Right ventricle myocardium superior (tissue), 1 donor: ENCODE measurements at places on chromosomes 13 and 19.

GRCh38 chr19:31266196-31266595 is 83.0 kb downstream of the TSHZ3 start:
- DNase-seq, result no peak

DNA sequence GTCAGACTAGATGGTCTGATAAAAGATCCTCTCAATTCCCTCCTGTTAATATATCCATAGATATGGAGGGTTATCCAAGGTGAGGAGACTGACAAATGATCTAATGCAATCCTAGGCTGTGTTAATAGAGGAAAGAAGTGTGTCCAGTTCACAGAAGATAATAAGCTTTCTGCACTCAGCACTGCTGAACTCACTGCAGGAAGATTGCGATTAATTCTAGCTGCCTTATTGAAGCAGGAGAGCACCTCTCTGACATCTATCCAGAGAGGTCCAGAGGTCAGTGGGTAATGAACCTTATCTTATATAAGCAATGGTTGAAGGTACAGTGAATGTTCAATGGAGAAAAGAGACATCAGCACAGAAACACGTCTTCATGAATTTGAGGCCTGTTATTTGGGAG is 75.9 kb upstream of the SLC10A2 start:
- DNase-seq, result no peak

DNA sequence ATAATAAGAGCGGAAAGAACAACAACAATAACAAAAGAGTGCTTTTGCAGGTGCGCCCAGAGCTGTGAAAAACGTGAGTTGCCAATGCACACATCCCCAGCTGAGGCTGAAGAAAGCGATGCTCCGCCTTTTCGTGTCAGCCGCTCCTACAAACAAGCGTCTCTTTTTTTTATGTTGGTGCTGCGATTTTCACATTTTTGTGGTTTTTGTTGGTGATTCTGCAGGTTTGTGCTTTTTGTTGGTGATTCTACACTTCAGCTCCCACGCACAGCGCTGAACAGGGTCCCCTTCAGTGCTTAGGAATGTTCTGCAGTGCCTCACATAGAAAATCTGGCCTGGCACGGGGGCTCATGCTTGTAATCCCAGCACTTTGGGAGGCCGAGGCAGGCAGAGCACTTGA is 7.3 kb upstream of the SBK3 start:
- no peak for DNase-seq

DNA sequence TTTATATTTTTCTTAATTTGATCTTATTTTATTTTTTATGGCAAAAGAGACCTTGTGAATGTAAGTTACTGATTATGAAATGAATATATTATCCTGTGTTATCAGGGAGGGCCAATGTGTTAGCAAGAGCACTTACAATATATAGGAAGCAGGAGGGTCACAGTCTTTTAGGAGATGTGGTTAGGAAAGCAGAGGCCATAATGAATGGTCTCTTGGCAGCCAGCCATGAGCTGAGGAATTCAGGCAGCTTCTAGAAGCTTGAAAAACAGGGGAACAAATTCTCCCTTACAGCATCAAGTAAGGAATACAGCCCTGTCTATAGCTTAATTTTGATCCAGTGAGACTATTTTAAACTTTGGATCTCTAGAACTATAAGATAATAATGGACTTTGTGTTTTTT is 2374.6 kb downstream of the PCDH9 start:
- DNase-seq, result no peak

- no peak for DNase-seq
Observed at GRCh38 chr19:49243726-49244125, 81.3 kb downstream of the SLC6A16 start.

GRCh38 chr13:78875792-78876580 is 217.0 kb upstream of the OBI1 start:
- peak; percentile 24 for DNase-seq

GRCh38 chr13:110592665-110593064 is 22.7 kb upstream of the NAXD start:
- no peak for DNase-seq

DNA sequence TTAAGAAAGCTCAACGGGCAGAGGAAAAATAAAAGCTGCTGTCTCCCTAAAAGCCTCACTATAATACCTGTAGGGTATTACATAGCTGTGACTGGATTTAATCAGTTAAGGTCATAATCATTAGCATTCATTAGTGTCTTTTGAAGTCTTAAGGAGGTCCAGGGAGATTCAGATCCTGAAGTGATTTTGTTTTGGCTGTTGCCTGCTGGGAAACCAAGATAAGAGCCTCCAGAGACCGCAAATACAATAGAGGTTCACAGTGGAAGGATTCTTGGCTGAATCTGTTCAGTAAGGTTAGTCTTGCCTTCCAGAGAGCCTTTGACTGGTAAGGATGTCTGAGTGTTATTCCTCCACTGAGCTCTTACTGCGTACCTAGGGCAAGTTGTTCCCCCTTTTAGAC is 54.0 kb upstream of the TNFRSF19 start:
- DNase-seq, result no peak

DNA sequence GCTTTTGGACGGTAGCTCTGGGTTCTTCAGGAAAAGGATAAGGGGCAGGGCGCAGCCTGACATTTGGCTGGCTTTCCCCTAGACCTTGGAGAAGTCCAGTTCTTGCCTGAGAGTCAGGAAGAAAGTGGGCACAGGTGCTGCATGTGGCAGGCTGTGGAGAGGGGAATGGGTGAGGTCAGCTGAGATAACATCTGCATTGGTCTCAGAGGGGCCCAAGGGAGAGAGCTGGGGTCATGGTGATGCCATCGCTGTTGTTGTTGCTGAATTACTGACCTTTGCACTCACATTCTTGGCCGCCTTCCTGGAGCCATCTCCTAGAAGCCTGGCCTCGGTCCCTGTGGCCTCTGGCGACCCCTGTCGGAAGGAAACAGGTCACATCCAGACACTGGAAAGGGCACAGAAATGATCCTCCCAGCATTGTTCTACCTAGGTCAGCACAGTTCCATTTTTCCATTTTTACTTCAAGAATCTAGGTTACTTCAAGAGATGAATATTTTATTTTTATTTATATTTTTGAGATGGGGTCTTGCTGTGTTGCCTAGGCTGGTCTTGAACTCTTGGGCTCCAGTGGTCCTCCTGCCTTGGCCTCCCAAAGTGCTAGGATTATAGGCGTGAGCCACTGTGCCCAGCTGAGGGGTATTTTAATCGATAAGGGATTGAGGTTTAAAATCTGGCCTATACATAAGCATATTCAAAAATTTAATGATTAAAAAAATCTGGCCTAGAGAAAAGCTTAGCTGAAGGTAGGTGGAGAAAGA is 6.5 kb upstream of the LIPE start:
- peak; percentile 91 for DNase-seq

- no peak for DNase-seq
Observed at GRCh38 chr13:94329277-94329676, 150.2 kb downstream of the DCT start.

DNA sequence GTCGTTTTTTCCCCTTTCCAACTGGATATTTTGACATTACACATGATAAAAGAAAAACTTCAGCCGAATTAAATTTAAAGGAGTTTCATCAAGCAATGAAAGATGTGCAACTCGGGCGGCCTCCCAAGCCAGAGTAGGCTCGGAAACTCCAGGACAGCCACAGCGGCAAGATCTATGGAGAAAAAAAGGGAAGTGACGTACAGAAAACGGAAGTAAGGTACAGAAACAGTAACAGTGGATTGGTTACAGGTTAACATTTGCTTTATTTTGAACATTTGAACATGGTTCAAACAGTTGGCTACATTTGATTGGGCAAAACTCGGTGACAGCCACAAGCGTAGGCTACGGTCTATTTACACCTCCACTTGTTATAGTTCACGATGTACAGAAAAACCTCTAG is 30.5 kb upstream of the FAM124A start:
- DNase-seq, result no peak

DNA sequence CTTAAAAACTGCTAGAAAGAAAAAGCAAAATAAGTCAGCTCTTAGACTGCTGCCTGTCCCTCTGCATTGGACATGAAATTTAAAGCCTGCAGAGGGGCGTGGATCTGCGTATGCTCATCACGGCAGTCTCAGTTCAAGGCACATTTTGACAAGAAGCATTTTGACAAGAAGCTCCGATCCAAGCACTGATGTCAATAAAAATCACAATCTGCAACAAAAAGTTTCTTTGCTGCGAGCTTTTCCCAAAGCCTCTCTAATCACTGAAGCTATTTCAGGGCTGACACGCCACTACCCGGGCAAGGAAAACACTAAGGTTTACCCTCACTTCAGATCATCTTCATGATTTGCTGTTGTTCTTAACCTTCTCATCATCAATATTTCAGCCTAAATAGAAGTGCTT is 7.4 kb downstream of the DCUN1D2 start:
- DNase-seq, result no peak

GRCh38 chr19:11987405-11988281 is 22.8 kb downstream of the ZNF763 start:
- DNase-seq, result peak; percentile 98

DNA sequence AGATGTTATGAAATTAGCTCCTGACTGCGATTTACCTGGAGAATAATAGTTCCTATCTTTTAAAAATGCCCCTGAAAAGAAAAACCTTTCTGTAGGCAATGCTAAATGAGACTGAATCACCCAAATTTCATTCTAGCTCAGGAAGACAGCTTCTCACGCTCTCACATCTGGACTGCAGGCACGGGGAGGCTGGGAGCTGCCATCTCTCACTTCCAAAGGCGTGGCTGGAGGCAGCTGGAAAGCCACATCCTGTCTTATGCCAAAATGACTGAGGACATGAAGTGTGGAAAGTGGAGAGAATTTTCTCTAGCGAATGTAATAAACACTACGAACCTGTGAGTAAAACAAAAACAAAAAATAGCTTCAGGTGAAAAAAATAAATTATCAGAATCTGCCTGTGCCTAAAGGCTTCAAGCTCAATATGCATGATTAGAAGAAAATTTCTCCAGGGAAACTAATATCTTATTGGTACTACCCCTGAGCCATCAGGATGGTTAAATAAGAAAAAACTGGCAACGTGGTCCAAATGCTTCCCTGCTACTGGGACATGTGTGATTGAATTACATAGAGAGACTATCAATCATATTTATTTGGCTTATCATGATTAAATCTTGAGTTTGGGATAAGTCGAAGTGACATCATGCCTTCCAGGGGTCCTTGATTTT is 58.1 kb upstream of the UBL3 start:
- peak; percentile 62 for DNase-seq

- DNase-seq, result no peak
Observed at GRCh38 chr13:63189712-63190111, 1774.1 kb upstream of the PCDH20 start.

DNA sequence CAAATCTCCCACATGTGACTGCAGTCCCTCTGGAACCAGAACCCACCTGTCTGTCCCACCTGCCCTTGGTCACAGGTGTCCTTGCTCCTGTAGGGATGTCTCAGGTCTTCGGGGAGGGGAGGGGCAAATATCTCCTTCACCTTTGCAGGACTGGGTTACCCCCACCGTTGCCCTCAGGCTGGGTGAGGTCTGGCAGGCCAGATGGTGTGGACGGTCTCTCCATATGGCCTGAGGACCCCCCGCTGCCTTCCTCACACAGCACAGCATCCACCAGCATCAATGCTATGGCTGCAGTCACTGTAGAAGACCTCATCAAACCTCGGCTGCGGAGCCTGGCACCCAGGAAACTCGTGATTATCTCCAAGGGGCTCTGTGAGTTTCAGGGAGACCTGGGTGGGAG is 10.0 kb downstream of the SLC5A5 start:
- DNase-seq, result no peak

DNA sequence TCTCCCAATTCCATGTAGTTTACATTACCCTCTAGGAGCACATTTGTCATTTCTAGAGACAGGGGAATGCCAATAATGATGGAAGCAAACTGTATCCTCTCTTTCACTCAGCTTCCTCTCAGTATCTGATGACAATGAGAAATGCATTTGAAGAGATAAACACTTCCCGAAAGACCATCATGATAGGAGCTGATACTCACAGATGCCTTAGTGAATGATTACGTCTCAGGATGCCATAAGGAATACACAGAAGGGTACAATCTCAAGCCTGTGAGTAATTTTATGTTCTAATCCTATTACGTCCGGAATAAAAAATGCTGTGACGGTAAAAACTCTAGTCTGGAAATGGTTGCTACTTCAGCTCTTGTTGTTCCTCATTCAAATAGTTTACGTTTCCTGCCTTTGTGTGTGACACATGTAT is 663.8 kb upstream of the MIR17HG start:
- no peak for DNase-seq
